Kidney glomerular epithelial cell (primary cell): ENCODE measurements at places on chromosomes 2 and 18.
A peak's percentile ranks its signal among the peaks of the same experiment; 100 is the strongest.

DNA sequence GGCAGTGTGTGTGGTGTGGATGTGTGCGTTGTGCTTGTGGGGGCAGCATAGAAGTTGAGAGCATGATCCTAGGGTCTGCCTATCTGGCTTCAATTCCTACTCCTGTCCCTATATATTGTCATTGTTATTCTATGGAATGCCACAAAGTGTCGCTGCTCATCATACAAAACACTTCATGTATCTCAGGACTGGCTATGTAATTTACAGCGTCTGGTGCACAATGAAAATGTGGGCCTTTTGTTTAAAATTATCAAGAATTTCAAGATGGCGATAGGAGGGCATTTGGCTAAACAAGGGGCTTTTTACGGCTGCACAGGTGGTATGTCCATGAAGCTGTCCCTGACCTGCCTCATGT, 3.4 kb downstream of the SERPINB2 start:
- no peak for DNase-seq

- DNase-seq: no peak
Observed at GRCh38 chr2:212797484-212798205, 259.0 kb upstream of the ERBB4 start.

DNA sequence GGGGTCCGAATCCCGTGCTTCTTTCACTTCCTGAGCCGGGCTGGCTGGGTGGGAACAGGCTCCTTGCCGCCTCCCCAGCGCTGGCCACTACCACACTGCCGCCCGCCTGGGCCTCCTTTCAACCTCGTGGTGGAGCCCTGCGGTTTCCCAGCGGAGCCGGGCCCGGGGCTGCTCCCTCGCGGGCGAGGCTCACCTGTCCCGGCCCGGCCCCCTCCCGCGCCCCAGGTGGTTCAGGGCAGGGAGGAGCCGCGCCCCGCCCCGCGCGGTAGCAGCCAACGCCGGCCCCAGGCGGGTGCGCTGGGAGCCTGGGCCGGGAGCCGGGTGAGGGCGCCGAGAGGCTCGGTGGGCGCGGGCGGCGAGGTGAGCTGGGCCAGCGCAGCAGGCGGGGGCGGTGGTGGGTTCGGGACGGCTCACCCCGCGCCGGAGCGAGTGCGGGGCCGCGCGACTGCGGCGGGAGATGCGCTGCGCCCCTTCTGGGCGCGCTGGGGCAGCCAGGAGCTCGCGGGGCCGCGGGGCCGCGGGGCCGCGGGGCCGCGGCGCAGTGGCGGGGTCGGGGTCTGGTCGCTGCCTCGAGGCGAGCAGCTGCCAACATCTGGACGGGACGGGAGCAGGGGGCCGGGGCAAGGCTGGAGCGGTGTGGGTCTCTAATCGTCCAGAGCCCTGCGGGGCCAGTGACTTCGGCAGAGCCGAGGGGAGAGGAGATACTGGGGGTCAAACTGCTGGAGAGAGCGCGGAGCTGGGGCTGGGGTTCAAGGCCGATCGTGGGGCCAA, at the start of gene LYPD6B:
LYPD6B (plus strand) TSS at position 258 of the 771 bp plus-strand sequence. CDS start 92,250 bp downstream, outside the sequence.
- DNase-seq: no peak

DNA sequence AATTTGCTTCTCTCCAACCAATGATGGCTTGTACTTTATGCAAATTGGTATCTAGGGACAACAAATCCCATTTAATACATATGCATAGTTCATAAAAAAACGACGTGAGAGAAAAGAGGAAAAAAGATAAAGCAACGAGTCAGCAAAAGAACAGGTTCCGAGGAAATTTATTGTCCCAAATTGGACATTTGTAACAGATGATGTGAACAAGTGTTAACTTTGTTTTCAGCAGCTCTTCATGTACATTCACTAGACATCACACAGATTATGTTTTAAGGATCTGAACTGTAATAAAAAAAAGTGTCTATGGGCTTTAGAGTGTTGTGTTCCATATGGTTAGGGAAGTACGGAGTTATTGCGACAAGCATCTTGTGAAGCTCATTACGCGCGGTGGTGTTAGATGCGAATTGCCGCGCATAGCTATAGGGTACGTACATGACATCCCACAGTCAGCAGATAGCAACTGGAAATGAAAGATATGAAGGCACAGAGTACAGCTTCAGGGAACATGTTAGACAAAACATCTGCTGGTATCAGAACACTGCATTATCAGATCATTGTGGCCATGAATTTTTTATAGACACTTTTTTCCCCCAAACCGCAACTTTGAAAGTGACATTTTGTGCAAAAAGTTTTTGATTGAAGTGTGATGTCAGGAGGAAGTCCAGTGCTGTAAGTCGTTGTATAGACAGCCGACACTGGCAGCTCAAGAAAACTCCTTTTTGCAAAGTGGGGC, 1073.1 kb upstream of the FANCL start:
- DNase-seq: no peak

- DNase-seq: no peak
Observed at GRCh38 chr2:190722061-190722759, 73.3 kb downstream of the NAB1 start.

- no peak for DNase-seq
Observed at GRCh38 chr2:23412556-23413155, 27.7 kb downstream of the KLHL29 start.

DNA sequence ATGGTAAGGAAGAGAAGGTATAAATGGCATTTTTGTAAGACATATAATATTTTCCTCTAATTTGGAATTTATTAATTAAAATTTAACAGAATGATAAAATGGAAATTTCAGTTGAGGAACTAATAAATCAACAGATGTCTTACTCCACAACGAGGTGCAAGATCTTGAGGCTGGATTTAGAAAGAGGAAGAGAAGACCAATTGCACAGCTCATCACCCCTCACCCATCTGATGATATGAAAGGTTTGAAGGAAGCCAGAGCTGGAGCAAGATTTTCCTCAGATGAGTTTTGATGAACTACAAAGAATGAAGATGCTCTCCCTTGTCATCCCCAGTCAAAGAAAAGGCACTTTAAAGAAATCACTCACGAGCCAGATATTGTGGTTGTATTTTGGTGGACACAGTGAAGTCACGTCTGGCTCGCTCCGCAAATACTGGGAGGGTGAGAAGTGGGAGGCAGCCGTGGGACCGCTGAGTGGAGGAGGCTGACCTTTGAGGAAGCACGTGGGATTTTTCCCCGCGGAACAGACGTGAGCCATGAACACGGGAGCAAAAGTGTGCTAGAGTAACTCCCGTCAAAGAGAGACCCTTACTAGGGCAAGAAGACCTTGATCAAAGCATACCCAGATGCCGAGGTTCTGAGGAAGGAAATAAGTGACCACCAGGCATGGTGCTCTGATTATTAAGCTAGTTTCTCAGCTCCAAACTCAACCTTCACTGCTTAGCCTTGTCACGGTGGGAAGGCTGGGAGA, 511.4 kb downstream of the RNF144A start:
- DNase-seq: no peak

GRCh38 chr18:23737578-23737977, 48.3 kb downstream of the LAMA3 start:
- DNase-seq: no peak

- no peak for DNase-seq
Observed at GRCh38 chr2:154554046-154554445, 144.4 kb upstream of the KCNJ3 start.

DNA sequence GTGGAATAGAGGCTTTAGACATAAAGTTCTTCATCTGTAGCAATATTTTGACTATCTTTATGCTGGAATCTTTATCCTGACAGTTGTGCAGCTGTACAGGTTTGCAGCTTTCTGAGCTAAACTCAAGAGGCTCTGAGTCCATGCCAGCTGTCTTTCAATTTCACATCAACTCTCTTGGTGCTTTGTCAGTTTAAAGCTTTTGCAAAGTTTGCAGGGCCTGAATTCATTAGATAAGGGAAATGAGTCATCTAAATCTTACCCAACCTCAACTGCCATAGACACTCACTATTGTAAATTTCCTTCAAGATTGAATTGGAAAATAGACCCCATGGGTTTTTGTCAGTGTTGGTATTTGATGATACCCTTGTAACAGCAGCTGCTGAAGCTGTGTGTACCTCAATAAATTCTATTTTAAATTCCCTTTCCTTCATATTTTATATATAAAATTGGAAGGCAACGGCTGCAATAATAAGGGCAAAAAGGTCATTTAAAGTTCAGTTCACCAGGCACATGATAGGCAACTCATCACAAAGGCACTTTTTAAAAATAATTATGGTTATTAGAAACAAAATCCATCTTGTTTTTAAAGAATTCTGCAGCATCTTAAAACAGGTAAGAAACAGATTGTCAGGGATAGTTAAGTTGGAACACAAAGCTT, 169.9 kb upstream of the SLC39A10 start:
- DNase-seq: peak; percentile 15

DNA sequence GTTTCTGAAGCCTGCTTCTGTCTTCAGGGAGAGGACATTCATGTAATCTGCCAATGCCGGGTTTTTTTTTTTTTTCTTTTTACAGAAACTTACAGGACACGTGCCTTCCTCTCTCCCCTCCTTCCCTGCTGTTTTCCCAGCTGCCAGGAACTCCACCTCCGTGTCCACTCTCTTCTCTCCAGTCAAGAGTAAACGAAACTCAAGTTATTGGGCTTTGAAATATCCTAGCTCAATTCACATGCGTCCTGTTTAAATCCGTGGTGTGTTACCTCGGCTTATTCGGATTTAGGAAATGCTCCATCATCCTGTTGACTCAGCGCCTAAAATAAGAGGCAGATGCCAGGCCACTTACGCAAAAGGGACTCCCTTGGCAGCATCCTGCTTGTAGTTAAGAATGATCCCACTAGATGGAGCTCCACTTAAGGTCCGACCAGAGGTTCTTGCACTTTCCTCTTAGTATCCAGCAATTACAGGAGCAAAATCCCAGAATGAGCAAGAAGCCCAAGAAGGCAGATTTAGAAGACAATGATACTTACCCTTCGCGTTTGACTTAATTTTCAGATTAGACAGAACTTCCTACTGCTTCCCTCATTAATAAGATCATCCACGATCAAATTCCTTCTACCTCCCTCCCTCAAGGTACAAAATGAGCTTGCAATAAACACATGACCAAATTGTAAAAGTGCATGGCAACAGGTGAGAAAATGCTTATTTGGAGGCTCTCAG, 97.2 kb upstream of the ZCCHC2 start:
- DNase-seq: peak; percentile 85

DNA sequence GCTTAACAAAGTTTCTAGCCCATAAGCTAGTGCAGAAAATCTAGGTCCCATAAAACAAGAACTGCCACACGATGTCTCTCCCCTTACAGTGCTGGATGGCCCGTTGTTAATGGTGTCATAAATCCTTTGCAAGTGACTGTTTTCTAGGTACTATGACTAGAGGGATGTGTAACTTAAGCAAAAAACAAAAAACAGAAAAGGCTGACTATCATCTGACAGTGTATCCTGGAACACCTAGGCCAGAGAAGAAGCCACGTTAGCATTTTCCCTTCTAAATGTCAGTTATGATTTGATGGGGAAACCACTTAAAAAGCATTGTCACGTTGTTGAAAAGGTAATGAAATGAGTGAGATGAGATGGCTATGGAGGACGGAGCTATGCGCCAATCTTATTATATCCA, 2.4 kb downstream of the CASP8 start:
- DNase-seq: no peak

- DNase-seq: no peak
Observed at GRCh38 chr18:64717026-64717425, 568.1 kb upstream of the LINC00305 start.

- no peak for DNase-seq
Observed at GRCh38 chr18:62660691-62661090, 54.6 kb upstream of the PHLPP1 start.

- no peak for DNase-seq
Observed at GRCh38 chr2:115491186-115491793, 1048.8 kb downstream of the DPP10 start.

DNA sequence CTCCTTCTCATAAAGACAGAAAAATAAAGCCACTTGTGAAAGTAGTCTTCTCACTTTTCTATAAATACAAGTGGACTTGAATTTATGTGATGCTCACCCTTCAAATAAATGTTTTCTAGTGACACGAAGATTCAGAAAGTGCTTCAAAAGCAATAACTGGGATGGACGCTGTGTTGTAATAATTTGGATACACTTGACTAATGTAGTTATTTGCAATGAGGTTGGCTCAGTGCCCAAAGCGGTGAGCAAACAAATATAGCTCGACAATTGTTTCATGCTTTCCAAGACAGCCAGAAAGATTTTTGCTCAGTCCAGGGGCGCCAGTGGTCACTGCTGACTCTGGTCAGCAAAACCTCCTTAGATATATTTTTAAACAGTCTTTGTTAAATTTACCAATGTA, 278.6 kb upstream of the KLHL14 start:
- peak; percentile 0 for DNase-seq

DNA sequence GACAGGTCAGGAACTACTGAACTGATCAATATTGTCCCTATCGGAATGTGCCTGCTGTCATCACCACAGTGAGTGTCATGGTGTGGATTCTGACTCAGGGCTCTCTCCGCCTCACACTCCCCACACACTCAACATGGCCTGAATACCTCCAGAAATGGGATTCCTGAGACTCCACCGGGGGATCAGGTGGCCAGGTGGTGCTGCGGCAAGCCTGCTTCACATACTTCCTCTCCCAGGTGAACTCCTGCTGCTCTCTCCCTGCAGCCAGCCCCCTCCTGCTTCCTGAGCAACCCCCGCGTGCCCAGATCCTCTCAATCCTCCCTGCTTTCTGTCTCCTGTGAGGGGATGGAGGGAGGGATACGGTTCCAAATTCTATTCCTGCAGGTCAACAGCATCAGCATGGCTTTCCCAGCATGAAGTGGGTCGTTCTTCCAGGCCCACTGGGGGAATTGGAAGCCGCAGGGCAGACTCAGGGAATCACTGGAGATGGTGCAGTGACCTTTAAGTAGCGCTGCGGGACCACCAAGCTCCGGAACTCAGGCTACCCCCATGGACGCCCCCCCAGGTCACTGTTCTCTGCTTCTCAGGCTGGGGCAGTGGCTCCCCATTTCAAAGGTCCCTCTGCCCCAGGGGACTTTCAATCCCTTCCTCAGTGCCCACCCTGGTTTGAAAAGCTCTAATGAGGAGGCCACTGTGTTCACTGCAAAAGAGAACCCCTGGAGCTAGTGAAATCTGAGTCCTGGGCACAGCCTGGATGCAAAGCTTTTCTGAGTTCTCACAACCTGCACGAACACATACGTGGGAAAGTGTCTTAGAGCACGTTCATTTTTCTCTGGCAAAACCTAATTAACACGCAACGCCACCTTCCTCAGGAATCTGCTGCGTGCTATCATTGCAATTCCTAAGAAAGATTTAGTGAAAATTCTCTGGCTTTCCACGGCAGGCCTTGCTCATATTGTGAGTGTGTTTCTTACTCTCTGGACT, 168.4 kb downstream of the ZFP36L2 start:
- DNase-seq: no peak

DNA sequence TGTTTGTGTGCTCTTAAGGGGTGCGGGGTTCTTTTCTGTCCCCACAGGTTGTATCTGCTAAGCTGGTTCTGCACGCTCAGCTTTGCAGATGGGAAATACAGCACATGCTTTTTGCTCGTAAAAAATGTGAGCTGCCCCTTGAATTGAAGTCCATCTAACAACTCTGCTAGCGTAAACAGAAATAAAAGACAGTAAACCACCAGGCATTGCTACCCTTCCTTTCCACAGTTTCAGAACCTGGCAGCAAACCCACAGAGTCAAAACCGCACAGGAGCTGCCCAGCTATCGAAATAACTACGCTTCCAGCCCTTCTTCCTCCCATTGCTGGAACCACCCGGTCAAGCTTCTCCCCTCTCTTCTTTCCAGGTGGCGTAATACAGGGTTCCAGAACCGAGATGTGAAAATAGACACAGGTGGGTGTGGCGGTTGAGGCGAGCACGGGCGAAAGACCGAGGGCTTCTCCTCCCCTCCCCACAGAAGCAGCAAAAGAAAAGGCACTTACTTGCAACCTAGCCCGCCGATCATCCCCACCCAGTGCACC, 479 bp downstream of the SCN9A start:
- peak; percentile 17 for DNase-seq

- no peak for DNase-seq
Observed at GRCh38 chr18:31624892-31625640, 33.4 kb downstream of the TTR start.
